ENCODE measurements at places on chromosomes 3 and 15. TPM values are rescaled to one million over a fixed set of nuclear protein-coding genes. Genes with fewer than 3 reads are reported as not detected.

Gene VIPR1
- 73.8 TPM for total RNA-seq

Gene FBXO40
- total RNA-seq = not detected

Gene LRIG1
- total RNA-seq = 49.8 TPM

Gene GP5
- total RNA-seq = not detected

Gene DMXL2
- total RNA-seq = 47.5 TPM

Gene OIP5
- 0.46 TPM for total RNA-seq

Gene GPR62
- total RNA-seq = 0.37 TPM

Gene IVD
- total RNA-seq = 59.7 TPM

Gene LARP6
- total RNA-seq = 56.6 TPM

Gene SNTN
- total RNA-seq = not detected

- no peak for DNase-seq
Measured at GRCh38 chr3:67349551-67350174, 304.7 kb downstream of the SUCLG2 start.

DNA sequence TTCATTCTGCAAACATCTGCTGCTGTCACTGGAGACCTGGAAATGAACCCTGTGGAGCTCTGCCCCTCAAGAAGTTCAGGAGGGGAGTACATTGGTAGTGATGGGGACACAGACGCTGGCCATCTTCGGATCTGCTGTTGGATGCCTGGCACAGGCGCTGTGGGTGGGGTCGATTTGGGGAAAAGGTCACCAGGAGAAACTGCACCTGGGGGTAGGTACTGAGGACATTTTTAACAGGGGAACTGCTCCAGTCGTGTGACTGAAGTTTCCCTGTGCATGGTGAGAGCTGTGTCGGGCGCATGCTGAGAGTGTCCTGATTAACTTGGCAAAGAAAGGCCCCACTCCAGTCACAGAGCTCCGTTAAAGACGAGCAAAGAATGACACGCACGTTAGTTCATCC is 3.4 kb downstream of the UROC1 start:
- DNase-seq = no peak

DNA sequence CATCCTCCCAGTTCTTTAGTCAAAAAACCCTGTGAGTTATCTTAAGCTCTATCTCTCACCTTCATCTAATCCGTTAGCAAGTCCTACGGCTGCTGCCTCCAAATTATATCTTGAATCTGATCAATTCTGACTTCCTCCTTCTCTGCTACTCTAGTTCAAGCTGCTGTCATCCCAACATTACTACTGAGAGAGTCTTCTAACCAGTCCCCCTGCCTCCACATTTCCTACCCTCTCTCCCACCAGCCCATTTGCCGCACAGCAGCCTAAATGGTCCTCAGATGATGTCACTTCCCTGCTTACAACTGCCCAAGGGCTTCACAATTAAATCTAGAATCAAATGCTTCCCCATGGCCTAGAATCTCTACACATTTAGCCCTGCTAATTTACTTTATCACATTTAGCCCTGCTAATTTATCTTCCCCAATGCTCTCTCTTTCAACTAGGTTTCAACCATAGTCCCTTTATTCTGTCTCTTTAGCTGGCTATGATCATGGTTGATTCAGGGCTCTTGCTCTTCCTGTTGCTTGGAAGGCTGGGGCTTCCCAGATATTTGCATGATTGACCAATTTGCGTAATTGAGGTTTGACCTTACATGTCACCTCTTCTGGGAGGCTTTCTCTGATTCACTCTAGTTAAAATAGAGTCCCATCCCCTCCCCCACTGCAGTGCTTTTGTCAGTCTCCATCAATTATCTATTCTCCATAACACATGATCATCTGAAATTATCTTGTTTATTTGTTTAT is 11.0 kb upstream of the ARL14 start:
- DNase-seq = no peak

DNA sequence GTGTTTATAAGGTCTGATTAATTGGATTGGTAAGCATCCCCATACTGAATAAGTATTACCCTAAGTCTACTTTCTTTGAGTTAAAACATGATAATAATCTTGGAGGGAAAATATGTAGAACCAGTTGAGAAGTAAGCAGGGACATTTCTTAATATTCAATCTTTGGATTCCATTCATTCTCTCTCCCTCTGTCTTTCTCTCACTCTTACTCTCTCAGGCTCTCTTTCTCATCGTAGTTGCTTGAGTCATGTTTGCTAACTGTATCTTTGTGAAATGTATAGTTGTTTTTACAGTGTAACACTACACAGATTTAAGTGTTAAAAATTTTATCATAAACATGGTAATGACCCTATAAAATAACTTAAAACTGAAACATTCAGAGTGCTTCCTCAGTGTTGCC is 163.8 kb downstream of the RSRC1 start:
- no peak for DNase-seq

DNA sequence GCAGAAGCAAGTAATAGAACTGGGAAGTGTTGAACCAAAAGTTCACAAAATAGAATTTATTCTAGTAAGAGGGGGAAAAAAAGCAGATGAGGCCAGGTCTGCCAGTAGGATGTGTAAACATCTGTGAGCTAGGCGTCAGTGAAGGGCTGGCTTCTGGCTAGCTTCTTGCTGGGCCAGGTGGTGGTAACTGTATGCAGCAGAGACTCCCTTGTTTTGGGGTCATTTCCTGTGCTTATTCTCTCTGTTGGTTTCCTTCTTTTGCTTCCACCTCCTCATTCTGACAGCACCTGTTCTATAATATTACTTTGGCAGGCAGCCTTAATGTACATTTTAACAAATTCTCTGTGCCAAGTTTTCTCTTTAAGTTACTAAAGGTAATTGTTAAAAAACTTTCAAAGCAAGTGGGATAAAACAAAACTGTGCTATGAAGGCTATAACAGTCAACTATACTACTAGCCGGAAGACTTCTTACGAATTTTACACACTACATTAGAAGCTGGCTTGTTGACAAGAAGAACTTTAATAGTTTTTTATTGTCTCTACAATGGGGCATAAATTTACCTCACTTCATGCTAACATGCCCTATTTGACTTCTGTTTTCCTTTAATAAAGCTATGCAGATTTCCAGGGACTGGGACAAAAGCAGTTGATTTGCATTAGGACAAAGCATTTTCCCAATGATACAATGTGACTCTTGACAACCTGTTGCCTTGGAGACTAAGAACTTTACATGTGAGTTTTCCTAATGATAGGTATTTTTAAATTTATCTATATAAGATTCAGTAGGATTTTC is 318.8 kb upstream of the NAALADL2 start:
- DNase-seq = no peak

DNA sequence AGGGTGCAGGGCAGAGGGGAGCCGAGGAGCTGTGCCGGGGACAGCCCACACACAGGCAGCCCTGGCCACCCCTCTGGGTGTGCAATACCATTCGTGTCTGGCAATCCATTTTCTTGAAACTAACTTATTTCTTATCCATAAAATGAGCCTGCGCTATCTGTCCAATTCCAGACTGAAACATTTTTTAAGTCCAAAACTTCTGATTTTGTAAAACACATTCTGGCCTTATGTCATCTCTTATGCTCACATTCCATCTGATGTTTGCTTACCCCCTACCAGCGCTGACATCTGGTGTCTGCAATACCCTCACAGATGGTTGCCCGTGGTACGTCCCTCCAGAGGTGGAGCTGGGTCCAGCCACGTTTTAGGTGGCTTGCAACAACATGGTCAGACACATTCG is 31.8 kb downstream of the PCSK6 start:
- no peak for DNase-seq

GRCh38 chr3:55959471-55960080 is 472.5 kb upstream of the WNT5A start:
- DNase-seq = no peak

GRCh38 chr15:67228286-67228685 is 26.2 kb downstream of the AAGAB start:
- DNase-seq = no peak

- no peak for DNase-seq
Measured at GRCh38 chr3:24101676-24102168, 156.6 kb downstream of the NR1D2 start.

- no peak for DNase-seq
Measured at GRCh38 chr3:123782488-123782887, 101.6 kb downstream of the MYLK start.

DNA sequence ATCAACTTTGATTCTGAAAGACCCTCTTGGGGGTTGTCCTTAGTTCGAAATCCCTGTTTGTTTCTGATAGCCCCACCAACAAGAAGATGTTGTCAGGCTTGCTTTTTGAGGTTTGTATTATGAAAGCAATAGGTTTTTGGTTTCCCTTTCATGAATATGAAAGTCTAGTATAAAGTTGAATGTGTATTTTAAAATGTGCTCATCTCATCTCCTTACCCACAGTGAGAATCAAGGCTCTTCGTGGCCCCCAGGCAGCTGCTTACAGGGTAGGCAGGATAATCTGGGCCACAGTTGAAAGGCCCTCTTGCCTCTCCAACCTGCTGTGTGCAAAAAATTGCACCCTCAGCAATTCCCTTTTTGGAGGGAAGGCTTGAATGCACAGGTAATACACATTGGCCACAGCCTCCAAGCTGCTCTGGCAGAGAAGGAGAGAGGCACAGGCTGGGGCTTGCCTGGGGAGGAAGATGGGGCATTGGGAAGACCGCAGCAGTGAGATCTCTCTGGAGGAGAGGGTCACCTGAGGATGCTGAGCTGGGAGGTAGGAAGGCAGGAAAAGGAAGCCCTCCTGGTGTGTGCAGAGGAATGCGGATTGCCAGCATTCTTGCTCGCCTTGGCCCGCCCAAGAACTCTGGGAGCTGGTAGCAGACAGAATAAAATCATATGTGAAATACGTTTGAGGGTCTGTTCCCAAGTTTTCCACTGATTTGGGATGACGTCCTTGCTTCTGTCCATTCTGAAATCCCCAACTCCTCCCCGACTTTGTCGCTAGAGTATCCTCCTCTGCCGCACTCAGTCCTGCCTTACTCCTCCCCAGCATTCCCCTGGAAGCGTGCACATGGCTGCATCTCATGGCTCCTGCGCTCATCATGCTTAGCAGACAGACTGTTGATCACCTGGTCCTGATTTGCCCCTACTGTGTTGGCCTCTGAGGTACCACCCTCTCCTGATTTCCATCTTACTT is 196.4 kb downstream of the RPLP1 start:
- DNase-seq = no peak

DNA sequence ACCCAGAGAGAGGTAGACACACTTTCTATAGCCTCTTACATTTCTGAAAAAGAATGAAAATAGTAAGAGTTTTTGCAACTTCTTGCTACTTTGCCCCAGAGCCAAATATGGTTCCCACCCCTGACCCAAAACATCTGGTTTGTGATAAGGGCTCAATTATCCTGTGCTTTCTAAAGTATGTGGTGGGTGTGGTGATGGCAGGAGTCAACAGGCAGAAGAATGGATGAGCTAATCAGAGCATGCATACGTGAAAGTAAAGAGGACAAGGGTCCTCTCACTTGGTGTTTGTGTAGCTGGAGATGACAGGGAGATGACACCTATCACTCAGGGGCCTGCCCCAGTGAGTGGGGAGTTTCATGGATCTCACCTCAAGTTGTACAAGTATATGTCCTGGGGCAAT is 19.1 kb downstream of the KBTBD8 start:
- no peak for DNase-seq

DNA sequence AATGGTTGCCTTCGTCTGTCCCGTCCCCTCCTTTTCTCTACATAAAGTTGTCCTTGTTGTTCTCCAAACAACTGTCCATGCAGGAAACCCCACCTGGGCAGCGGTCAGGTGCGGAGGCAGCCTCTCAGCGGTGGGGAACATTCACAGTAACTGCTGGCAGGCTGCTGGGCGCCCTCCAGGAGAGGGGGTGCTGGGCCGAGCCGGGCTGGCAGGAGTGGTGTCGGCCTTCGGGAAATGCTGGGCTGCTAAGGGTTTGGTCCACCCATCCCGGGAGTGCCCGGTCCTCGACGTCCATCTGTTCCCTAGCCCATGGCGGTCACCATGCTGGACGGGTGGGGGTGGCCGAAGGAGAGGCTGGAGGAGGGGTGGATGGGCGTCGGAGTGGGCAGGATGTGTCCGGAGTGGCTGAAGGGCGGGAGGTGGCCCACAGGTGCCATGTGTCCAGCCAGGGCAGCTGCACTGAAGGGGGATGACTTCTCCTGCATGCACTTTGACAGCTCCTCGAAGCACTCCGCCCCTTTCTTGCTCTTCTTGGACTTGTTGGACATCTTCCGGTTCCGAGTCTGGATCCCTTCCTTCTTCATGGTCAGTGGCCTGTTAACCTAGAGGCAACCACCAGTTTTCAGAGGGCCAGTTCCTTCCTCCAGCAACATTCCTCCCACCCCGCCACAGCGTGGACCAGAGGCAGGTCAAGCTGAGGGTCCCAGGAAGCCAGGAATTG is 12.1 kb downstream of the GATA2 start:
- no peak for DNase-seq

- no peak for DNase-seq
Measured at GRCh38 chr3:12483410-12483809, 870 bp upstream of the TSEN2 start.

DNA sequence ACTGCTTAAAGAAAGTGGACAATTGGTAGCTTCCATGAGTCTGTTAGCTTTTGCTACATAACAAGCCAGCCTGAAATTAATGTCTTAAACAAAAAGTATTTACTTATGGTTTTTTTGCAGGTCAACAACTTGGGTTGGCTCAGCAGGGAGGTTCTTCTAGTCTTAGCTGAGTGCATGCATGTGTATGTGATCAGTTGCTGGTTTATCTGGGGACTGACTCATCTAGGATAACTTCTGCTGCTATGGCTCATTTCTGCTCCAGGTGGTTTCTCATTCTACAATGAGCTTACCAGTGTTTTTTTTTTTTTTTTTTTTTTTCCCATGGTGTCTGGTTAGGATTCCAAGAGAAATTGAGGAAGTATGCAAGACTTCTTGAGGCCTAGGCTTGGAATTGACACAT is 244.7 kb downstream of the NSUN3 start:
- no peak for DNase-seq

- DNase-seq = no peak
Measured at GRCh38 chr3:58044691-58045483, 36.7 kb downstream of the FLNB start.

GRCh38 chr3:196688349-196688748 is 23.7 kb downstream of the CEP19 start:
- DNase-seq = no peak

GRCh38 chr3:105284876-105285275 is 81.8 kb upstream of the ALCAM start:
- no peak for DNase-seq

- DNase-seq = no peak
Measured at GRCh38 chr3:31668242-31668641, 135.5 kb downstream of the STT3B start.

- no peak for DNase-seq
Measured at GRCh38 chr3:32078085-32078634, 28.3 kb upstream of the GPD1L start.

DNA sequence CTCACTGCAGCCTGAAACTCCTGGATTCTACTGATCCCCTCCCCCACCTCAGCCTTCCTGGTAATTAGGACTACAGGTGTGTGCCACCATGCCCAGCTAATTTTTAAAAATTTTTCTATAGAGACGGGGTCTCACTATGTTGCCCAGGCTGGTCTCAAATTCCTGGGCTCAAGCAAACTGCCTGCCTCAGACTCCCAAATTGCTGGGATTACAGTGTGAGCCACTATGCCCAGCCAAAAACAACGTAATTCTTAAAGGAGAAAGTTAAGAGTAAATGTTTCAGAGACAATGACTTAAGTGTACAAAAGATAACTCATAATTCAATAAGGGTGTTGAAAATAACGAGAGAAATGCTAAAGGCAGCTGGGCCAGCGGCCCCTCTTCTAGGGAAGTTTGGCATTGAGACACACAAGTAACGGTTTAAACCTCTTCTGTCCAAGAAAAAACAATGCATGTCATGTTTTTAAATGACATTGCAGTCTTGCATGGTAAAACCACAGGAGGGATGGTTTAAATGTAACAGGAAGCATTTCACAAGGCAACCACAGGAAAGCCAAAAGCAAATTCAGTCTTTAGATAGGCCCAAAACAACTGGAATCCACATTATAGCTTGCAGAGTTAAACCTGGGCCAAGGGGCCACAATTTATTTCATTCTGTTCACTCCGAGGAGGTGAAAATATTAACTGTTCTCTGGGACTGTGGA is 5.1 kb downstream of the PROK2 start:
- no peak for DNase-seq

Measured in omental fat pad (tissue), 4 donors.